Pulmonary artery endothelial cell (primary cell): ENCODE measurements at places on chromosomes 2 and 18.

- DNase-seq, result no peak
Observed at GRCh38 chr2:45119038-45119437, 109.8 kb upstream of the SIX2 start.

- DNase-seq, result no peak
Observed at GRCh38 chr2:12114816-12115215, 368.4 kb downstream of the LPIN1 start.

- no peak for DNase-seq
Observed at GRCh38 chr18:9066817-9067306, 35.6 kb upstream of the NDUFV2 start.

- no peak for DNase-seq
Observed at GRCh38 chr2:152176113-152176714, 651 bp upstream of the STAM2 start.

DNA sequence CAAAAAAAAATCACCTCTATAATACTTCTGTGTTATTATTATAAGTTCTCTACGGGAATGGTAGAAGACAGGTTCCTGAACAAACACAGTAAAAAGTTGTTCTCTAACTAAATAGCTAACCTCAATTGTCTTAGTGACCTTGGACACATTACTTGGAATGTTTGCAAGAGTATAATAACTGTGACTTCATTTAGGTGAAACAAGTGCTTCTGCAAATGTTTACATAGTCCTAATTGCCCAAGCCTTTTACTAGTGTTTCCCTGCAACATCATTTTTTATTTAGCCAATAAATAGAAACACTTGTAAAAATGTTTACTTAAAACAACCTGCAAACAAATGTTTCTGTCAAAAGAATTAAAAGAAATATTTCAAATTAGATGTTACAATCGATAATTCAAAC is 9.9 kb downstream of the PLEKHM3 start:
- no peak for DNase-seq

- DNase-seq, result no peak
Observed at GRCh38 chr2:200423541-200423940, 86.3 kb downstream of the KCTD18 start.

GRCh38 chr2:188986839-188987238 is 12.7 kb downstream of the COL3A1 start:
- no peak for DNase-seq

DNA sequence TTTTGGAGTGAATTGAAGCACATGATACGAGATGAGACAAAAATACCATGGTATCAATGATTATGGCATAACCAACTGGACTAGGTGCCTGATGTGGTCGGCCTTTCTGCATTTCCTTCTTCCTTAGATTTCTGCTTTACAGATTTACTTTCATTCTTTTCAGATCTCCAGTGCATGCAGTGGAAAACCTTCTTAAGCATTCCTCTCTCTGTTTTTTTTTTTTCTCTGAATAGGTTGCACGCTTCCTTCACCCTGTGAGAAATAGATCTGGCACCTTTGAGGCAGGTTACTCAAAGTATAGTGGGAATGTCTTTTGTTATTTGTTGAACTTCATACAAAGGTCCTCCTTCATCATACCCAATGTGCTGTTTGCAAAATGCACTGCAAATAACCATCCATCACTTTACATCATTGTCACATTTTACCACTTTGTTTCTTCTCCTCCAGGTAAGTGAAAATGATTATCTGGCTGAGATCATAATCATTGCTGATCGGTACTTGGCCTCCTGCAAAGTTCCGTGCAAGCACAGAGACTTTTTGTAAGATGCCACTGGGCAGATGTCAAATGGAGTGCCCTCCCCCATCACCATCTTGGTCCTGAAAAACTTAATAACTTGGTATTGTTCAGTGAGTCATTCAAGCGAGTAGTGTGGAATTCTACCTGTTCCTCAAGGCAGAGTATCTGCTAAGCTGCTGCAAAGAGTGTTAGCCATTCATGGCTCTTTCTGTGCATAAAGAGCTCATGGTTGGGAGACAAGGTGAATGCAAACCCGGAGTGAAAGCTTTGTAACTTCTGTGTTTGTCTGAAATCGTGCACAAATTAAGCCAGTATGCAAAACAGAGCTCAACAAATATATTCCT is 30.0 kb upstream of the KLHL14 start:
- no peak for DNase-seq

- DNase-seq, result no peak
Observed at GRCh38 chr18:74281011-74281979, 10.5 kb downstream of the CYB5A start.

DNA sequence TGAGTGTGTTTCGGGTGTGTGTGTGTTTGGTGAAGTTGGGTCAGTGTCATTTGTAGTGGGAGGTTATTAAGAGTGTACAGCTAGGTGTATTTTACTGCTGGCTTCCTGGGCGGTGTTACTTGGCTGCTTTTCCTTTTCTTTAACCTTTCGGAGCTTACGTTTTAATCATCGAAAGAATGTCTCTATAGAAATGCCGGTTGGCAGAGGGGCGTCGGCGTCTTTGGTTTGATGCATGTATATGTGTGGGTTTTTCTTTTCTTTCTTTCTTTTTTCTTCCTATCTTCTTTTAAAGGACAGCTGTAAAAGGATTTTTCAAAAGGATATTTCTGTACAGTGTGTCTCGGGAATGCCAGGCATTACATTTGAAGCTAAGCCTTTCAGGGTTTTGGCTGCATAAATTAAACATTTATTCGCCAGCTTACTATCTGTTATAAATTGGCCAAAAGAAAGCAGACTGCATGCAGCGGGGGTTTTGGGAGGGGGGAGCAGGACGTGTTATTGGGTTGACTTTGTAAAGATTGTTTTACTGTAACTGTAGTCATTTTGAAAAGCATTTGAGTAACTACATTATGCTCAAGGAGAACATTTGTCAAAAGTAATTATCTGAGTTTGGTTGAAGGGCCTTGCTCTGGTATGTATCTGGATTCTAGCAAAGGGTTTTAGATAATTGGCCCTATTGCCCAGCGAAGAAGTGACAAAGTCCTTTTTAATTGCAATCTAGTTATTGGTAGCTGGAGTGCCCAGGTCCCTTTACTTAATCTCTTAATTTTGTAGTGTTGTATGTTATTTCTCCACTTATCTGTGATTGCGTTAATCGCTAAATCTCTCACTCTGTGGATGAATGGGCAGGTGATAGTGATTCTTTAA is 1.6 kb downstream of the ASXL3 start:
- no peak for DNase-seq

GRCh38 chr2:27829791-27830190 is 58.3 kb downstream of the MRPL33 start:
- DNase-seq, result no peak

DNA sequence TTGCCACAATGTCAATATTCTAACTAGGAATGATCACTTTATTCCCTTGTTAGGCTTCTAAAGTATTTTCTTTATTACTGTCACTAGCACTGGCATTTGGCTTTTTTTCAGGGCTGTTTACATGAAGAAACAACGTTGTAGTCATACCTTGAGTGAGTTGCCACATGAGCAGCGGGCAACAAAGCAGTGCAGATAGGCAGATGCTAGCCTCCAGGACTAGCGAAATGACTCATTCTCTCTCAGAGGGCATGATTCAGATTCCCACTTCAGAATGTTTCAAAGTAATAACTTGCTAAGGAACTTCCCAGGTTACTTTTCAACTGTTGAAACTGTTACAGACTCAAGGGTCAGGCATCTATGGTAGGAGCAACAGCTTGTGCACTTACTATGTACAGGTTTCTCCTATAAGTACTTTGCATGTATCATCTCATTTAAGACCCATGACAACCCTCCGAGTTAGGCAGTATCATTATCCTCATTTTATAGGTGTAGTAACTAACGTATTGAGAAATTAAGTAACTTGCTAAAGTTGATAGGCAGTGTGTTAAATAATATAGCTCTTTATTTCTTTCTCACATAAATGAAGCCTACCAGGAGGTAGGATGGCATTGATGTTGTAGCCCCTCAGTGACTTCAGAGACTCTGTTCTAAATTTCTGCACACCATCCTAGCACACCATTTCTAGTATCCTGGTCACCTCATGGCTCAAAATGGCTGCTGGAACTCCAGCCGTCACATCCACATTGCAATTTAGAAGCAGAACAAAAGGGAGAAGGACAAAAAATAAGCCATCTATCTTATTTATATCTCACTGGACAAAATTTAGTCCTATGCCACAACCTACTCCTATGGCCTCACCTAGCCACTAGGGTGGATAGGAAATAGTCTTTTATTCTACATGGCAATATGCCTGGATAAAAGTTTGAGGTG is 83.3 kb downstream of the ICOS start:
- DNase-seq, result no peak

GRCh38 chr2:135792401-135793150 is 44.4 kb downstream of the LCT start:
- DNase-seq, result no peak

DNA sequence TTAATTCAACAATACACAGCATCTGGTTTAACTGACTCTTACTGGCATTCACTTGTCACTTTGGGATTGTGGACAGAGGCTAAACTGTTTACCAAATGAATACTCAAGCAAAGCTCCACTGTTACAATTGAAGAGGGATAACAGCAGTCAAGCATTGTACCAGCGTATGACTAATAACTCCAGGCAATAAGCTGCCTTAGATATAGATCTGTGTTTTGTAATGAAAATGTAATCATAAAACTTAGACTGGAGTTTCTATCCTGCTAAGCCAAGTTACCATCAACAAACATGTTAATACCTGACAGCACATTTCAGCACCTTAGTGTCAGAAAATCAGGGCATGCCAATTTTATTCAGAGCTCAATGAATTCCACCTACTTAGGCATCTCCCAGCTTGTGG is 889.5 kb downstream of the EPHA4 start:
- no peak for DNase-seq

- no peak for DNase-seq
Observed at GRCh38 chr2:128385365-128385764, 66.7 kb upstream of the HS6ST1 start.

DNA sequence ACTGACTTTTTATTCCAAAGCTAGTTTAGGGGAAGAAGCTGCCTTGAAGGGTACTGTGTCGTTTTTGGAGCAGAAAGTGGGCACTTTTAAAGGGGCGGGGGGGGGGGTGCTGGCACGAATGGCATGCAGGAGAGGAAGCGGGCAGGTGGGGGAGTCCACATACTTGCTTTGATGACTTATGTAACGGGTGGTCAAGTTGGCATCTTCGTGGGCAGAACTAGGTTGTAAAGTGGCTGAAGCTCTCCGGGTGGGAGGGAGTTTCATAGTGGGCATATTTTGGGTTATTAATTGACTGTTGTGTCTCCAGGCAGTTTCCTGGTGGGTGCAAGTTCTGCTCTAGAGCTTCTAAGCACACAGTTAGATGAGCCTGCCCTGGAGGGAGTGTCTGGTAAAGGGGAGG is 19.9 kb downstream of the PCARE start:
- DNase-seq, result no peak

- DNase-seq, result no peak
Observed at GRCh38 chr2:24214880-24215279, 40.0 kb downstream of the FAM228A start.

DNA sequence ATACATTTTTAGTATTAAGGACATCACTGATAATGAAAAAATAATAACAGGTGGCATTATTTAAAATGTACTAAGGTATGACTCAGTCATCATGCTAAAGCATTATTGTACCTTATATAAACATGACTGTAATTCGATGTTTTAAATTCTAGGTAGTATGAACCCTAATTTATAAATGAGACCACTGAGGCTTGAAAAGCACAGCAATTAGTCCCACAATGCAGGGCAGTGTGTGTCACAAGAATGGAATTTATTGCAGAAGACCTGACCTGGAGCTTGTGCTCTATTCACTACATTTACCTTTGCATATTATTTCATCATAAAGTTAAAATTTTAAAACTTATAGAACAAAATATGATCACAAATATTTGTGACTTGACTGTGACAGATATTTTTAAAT is 358.5 kb upstream of the DSEL start:
- DNase-seq, result no peak

- no peak for DNase-seq
Observed at GRCh38 chr18:57961876-57962505, 82.0 kb upstream of the NEDD4L start.

- no peak for DNase-seq
Observed at GRCh38 chr18:47826157-47827074, 104.0 kb downstream of the SMAD2 start.

- no peak for DNase-seq
Observed at GRCh38 chr2:103159018-103159417, 397.2 kb downstream of the TMEM182 start.

DNA sequence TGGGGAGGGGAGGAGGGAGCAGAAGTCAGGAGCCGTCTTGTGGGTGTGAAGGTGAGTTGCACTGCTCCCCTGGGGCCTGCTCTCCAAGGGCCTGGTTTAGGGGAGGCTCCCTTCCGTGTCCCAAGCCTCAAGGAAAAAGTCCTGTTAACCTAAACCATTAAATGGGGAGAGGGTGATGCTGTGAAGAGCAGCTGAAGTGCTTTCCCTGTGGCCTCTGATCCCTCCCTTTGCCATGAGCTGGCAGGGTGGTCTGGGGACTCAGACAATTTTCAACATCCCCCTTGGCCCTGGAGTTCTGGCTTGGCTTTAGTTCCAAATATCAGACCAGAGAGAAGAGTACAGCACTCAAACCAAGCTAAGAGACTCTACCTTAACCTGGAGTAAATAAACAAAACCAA is 692 bp upstream of the POMC start:
- DNase-seq, result no peak

GRCh38 chr2:61705625-61706024 is 148.2 kb downstream of the FAM161A start:
- no peak for DNase-seq

GRCh38 chr2:57291209-57291608 is 755.4 kb upstream of the VRK2 start:
- DNase-seq, result no peak

- DNase-seq, result no peak
Observed at GRCh38 chr2:163441603-163442002, 294.2 kb downstream of the FIGN start.

DNA sequence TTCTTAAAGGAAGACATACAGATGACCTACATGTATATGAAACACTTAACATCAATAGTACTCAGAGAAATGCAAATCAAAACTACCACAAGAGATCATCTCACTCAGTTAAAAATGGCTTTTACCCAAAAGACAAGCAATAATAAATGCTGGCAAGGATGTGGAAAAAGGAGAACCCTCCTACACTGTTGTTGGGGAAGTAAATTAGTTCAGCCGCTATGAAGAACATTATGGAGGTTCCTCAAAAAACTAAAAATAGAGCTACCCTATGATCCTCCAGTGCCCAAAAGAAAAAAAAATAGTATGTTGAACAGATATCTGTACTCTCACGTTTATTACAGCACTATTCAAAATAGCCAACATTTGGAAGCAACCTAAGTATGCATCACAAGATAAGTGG is 1579.4 kb upstream of the TMEFF2 start:
- no peak for DNase-seq

DNA sequence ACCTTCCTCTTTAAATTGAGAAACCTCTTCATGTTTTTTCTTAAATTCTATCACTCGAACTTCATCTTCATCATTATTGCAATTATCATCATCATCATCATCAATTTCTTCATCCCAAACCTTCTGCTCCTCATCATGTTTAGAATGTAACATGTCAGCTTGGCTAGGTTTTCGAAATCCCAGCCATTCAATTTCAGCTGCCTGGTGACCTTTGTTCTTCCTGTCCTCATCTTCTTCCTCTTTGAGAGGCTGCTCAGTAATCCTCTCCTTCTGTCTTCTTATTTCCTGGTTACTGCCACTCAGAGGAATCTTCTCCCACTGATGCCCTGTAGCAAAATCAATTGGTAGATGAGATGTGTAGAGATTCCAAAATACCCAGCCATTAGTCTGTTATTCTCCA is 4.2 kb downstream of the ERMN start:
- DNase-seq, result no peak
